ENCODE measurements at places on chromosomes 16 and 17.

DNA sequence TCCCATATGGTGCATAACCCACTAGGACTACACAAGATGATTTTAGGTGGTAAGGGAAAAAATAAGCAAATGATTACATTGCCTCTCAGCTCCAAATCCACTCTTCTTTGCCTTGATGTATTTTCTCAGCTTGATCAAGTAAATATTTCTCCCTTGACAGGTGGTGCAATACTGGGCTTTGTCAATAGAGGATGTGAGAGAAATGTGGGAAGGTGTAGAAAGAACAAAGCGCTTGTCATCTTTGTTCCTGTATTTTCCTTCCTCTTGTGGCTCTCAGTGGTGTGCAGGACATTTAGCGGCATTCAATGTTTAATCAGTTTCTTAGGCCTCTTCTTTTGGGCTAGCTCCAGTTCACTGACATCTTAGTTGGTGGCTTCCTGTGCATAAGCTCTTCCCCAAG, 1165.8 kb upstream of the GOT2 start:
- no peak for DNase-seq

- no peak for DNase-seq
These were observed 128.8 kb downstream of the HS3ST2 start for GRCh38 chr16:22942811-22943210.

GRCh38 chr16:66207883-66208265, 158.6 kb upstream of the CDH5 start:
- no peak for DNase-seq

GRCh38 chr17:4520060-4520893, 21.6 kb downstream of the SPNS2 start:
- no peak for DNase-seq

DNA sequence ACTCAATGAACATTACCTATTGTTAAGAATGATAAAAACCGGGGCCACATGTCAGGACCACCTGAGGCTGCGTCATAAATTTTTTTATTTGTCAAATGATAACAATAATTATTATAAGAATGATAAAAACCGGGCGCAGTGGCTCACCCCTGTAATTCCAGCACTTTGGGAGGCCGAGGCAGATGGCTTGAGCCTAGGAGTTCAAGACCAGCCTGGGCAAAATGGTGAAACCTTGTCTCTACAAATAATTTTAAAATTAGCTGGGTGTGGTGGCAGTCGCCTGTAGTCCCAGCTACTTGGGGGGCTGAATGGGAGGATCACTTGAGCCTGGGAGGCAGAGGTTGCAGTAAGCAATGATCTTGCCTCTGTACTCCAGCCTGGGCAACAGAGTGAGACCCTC, 816 bp upstream of the SHMT1 start:
- no peak for DNase-seq

DNA sequence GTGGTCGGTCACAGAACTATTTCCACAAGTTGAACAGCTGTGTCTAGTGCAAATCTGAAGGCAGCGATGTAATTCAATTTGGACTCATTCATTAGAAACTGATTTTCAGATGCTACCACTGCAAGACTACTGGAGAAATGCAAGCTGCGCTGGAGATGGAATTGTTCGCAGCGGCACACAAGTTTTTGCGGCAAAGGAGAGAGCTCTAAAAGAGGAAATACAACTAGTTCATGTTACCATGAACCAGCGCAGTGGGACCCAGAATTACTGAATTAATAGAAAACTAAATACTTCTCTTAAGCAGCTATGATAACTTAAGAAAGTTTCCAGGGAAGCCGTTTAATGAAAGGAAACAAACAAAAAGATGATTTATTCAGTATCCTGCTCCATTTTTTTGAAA, 1.9 kb downstream of the CREBBP start:
- DNase-seq, result peak; percentile 37

DNA sequence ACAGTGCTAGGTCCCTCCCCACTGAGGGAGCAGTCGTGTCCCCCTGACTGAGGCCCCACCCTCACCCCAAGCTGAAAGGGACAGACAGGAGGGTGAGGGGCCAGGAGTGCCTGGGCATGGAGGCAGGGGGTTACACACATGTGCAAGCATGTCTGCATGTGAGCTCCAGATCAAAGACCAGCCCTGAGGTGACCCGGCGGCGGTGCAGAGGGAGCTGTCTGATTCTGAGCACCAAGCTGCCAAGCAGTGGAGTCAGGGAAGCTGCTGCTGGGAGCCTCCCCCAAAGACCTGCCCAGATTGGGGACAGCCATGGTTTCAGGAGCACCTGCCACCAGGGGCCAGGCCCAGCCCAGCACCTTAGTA, 5.5 kb downstream of the DLX3 start:
- no peak for DNase-seq

DNA sequence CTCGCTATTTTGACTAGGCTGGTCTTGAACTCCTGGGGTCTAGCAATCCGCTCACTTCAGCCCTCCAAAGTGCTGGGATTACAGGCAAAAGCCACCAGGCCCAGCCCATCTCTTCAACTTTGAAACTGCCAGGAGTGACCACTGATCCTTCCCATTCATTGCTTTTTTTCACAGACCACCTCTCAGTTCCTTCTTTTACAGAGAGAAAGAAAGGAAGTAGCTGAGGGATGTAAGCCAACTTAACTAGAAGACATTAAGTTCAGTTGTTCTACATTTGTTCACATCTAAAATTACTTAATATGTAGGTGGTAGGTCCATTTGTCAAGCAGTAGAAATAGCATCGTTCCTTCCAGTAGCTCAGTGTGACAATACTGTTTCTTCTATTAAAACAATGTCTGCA, 219.8 kb downstream of the STX8 start:
- no peak for DNase-seq

DNA sequence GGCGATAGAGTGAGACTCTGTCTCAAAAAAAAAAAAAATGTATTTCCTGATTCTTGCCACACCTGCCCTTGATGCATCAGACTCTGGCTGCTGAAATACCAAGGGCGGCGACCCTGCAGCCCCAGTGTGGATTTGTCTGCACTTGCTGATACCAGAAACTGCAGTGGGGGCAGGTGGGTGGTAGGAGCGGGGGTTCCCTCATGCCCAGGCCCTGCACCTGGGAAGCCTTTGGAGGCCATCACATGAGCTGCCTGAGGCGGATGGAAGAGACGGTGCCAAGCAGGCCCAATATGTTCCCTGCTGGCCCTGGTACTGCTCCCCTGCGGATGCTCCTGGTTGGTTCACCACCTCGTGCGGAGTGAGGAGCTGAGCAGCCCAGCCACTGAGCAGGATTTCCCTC, 50.6 kb downstream of the MARF1 start:
- DNase-seq, result no peak

DNA sequence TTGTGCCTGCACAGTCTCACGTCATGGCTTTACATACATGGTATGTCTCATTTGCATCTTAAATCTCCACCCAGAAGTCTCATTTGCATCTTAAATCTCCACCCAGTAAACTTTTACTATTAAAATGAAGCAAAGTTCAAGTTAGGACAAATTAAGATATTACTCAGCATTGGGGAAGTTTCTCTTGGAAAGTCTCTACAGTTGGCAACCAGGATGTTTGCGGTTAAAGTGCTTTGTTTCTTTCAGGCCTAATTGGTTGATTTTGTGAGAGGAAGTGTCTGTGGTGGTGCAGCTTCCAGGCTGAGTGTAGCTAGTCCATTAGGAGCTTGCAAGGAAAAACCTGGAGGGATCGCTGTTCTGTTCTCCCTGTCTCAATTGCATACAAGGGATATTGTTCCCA, 1373.3 kb upstream of the GOT2 start:
- DNase-seq, result peak; percentile 54

DNA sequence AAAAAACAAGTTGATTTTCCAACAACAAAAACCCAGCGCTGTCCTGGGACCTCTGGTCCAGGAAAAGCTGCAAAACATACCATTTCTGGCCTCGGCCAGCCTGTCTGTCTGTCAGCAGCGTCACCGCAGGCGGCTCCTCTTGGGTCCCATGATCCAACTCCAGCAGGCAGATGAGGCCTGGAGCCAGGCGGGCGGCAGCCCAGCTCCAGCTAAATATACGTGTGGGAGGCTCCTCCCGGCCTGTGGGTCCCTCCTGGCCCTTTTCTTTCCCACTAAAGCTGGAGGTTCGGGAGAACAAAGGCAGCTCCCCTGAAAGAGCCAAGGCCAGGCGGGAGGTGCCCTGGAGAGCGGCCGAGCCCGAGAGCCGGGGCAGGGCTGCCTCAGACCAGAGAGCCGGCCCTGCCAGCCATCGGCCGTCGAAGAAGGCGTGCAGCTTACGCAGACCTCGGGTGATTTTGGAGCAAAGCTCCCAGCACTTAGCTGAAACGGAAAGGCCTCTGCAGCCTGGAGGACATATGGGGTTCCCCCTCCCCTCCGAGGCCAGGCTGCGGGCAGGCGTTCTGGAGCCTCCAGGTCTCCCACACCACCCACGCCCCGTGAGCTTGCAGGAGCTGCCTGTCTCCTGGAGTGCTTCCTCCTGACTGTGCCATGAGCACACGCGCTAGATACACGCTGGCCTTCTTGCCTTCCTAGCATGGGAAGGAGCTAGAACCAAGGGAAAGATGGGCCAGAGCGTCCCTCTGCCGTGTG, 19.9 kb upstream of the JPH3 start:
- DNase-seq, result peak; percentile 80

DNA sequence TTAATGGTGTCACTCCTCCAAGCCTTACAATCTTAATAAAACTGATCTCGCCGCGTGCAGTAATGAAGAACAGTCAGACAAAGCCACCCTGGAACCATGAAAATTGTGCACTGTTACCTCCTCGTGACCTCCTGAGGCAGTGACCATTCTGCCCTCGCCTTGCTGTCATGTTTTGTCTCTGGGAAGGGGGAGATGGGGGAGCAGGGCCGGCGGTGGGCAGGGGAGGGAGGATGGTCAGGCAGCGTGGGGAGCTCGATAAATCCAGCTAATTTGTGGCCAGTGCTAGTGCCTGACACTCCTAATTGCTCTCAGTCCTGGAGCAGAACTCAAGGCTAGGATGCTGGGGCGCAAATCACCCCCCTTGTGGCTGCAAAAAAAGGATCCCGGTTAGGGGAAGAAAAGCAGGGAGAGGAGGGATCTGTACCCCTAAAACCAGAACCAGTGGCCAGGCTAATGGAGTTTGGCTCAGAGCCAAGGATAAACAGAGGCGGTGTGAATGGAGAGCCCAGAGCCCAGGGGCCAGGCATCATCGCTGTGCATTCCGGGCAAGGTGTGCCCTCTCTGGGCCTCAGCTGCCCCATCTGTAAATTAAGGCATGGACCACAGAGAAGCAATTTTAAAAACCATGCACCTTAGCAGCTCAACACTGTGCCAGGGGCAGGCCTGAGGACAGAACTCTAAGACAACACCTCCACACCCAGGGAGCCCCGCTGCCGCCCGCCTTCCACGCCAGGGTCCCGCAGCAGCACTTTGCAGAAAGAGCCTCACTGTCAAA, 113.3 kb downstream of the ZNF423 start:
- no peak for DNase-seq

DNA sequence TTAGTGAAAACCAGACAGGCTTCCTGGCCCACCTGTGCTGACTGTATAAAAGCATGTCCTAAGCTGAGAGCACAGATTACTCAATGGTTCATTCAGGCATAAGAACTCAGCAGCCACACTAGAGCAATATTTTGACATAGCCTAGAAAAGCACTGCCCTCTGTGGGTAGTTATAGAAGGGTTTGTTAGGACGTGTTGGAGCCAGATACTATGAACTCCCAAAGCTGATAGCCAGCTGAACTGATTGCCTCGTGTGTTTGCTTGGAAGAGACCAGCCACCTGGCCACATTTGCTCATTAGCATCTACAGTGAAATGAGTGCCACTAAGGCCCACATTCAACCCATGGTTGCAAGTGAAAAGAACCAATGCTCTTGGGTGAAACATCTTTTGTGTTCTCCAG, 30.8 kb upstream of the ABCA5 start:
- DNase-seq, result no peak

- no peak for DNase-seq
These were observed 2.6 kb downstream of the ZCCHC14 start for GRCh38 chr16:87490096-87490798.
